ENCODE measurements at places on chromosomes 1 and 21.

DNA sequence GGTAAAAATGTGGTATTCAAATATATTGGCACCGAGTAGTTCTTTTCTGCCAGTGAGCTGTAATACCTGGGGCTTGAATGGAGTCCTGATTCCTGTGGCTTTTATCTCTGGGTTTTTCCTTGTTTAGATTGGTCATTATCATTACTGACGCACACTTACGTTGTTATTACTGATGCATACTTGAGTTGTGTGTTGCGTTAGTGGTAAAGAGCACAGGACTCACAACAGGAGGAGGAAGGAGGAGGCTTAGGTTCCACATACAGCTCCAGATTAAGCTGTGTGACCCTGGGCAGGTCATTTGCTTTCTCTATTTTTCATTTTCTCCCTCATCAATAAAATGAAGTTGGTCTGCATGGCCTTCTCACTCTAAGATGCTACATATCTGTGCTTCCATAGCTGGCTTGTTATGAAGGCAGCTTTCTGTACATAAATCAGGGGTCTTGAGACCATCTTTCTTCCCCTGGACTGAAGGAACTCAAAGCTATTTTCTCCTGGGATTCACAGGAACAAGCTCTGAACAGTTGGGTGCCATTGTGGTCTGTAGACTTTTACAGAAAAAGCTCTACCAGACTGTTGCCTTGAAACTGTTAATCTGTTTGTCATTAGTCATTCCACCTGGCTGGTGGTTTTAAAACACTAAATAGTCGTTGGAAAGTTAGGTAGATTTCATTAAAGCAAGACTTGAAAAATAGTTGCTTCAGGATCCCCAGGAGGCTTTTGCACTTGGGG lies 5.6 kb downstream of the ARID1A start:
- no peak for DNase-seq

DNA sequence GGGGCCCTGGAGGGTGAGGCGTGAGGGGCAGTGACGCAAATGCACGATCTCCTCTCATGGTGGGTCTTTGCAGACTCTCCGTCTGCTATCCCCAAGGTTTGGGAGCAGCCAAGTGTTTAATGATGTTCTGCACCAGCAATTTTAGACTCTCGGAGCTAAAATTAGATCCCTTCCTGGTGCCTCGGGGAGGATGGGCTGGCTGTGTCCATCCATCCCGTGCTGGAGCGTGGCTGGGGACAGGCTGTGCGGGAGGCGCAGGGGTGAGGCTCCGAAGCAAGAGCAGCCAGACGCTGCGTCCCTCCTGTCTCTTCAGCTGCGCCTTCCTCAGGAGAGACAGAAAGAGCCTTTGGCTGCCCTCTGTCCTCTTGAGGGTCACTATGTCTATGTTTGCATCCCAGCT lies 387.6 kb downstream of the CAMTA1 start:
- no peak for DNase-seq

GRCh38 chr1:157368363-157368762 lies 184.0 kb downstream of the FCRL5 start:
- no peak for DNase-seq

DNA sequence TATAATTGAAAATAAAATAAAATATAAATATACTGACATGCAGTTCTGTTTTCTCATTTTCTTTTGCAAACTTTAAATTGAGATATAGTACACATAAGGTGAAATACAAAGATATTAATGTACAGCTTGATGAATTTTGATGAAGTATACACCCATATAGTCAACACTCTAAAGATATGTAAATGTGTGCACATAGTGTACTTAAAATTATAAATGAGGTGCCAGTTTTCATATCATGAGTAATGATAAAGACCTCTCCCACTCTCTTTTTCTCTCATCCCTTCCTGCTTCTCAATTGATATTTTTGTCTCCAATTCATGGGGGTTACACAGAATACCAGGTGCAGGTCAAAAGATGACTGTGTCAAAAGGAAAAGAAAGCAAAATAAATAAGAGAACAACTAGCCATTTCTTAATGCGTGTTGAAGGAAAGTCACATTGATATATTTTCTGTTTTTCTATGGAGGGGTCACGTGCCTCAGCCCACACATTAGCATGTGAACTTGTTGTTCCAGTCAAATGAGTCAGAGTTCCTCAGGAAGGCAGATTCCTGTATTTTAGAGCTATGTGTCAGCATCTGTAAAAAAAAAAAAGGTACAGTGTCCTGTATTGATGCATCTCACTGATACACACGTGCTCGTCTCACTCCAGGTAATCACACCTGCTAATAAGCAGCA lies 64.3 kb upstream of the HOOK1 start:
- DNase-seq, result no peak

DNA sequence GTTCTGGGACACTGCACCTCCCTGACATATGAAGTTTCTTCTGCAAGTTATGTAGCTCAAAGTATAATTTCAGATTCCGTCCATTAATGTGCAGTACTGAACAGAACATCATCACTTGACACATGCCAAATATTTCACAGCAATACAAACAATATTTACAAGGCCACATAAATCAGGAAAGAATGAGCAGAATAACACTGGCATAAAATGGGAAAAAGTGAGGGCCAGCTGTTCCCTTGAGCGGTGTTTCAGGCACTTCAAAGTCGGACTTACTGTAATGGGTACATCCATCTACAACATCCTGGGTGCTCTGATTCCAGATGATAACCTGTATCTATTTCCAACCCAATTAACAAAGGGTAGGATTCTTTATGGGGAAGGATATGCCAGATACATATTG lies 217.4 kb downstream of the APP start:
- DNase-seq, result no peak

DNA sequence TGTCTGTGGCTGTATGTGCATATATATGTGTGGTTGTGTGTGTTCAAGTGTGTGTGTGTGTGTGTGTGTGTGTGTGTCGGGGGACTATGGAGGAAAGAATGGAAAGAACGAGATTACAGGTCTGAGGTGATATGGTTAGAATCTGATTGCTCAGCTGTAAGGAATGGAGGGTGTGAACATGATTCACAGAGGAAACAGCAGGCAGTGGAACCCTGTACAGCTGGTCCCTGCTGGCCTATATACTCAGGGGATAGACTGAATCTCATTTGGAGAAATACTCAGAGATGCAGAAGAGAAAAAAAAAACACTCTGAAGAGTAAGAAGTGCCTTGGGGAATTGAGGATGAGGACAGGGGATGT lies 180.1 kb upstream of the ESRRG start:
- DNase-seq, result no peak

- no peak for DNase-seq
Measured at GRCh38 chr1:225349826-225350225, 78.0 kb downstream of the LBR start.

- no peak for DNase-seq
Measured at GRCh38 chr1:154798645-154799044, 71.4 kb downstream of the KCNN3 start.

GRCh38 chr1:214006845-214007244 lies 19.1 kb downstream of the PROX1 start:
- DNase-seq, result no peak

DNA sequence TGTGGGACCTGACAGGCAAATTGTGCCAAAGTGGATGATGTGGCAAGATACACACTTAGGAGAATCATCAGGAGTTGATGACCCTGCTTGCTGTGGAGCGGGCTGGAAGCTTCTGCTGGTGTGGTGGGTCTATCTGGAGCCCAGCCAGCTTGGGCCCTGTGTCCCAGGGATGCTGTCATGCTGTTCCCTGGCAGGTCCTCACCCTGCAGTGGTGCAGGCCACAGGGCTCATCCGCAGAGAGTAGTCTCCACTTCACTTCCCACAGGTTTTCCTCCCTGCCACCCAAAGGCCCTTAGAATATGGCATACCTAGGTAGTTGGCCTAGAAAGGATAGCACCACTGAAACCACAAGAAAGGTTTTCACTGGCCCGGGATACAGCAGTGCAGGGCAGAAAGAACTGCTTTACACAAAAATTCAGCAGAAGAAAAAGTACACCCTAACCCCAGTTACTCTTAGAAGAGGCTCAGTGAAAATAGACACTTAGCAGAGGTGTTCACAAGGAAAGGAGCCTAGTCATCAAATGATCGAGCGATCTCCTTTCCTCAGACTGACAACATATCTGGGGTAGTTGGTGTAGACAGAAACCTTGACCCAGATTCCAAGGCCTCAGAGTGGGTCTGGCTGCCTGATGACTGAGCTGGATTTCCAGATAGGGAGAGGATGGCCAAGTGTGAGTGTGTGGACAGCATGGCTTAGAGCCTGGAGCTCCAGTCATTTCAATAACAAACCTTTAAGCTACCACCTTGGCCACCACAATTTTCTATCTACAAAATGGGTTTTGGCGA lies 1.3 kb upstream of the C1orf226 start:
- DNase-seq, result no peak

DNA sequence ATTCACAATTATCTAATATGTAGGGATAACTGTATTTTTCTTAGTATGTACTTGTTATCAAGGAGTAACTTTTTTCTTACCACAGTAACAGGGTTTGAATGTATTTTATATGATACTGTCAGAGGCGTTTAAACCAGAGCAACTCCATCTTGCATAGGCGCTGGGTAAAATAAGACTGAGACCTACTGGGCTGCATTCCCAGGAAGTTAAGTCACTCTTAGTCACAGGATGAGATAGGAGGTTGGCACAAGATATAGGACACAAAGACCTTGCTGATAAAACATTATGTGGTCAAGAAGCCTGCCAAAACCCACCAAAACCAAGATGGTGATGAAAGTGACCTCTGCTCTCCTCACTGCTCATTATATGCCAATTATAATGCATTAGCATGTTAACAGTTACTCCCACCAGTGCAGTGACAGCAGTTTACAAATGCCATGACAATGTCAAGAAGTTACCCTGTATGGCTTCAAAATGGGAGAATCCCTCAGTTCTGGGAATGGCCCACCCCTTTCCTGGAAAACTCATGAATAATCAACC lies 64.8 kb downstream of the RPE65 start:
- DNase-seq, result no peak

GRCh38 chr1:67713057-67713846 lies 28.3 kb downstream of the GADD45A start:
- peak; percentile 75 for DNase-seq

DNA sequence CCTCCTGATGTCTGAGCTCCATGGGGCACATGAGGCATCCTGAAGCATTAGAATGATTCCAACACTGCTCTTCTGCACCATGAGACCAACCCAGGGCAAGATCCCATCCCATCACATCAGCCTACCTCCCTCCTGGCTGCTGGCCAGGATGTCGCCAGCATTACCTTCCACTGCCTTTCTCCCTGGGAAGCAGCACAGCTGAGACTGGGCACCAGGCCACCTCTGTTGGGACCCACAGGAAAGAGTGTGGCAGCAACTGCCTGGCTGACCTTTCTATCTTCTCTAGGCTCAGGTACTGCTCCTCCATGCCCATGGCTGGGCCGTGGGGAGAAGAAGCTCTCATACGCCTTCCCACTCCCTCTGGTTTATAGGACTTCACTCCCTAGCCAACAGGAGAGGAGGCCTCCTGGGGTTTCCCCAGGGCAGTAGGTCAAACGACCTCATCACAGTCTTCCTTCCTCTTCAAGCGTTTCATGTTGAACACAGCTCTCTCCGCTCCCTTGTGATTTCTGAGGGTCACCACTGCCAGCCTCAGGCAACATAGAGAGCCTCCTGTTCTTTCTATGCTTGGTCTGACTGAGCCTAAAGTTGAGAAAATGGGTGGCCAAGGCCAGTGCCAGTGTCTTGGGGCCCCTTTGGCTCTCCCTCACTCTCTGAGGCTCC lies 11.1 kb upstream of the RASSF5 start:
- DNase-seq, result no peak

- DNase-seq, result no peak
Measured at GRCh38 chr1:35857830-35858229, 25.2 kb upstream of the AGO1 start.

GRCh38 chr1:41014871-41015270 lies 6.7 kb downstream of the SLFNL1 start:
- DNase-seq, result no peak

GRCh38 chr1:116224561-116224960 lies 113.4 kb downstream of the MAB21L3 start:
- DNase-seq, result peak; percentile 63

DNA sequence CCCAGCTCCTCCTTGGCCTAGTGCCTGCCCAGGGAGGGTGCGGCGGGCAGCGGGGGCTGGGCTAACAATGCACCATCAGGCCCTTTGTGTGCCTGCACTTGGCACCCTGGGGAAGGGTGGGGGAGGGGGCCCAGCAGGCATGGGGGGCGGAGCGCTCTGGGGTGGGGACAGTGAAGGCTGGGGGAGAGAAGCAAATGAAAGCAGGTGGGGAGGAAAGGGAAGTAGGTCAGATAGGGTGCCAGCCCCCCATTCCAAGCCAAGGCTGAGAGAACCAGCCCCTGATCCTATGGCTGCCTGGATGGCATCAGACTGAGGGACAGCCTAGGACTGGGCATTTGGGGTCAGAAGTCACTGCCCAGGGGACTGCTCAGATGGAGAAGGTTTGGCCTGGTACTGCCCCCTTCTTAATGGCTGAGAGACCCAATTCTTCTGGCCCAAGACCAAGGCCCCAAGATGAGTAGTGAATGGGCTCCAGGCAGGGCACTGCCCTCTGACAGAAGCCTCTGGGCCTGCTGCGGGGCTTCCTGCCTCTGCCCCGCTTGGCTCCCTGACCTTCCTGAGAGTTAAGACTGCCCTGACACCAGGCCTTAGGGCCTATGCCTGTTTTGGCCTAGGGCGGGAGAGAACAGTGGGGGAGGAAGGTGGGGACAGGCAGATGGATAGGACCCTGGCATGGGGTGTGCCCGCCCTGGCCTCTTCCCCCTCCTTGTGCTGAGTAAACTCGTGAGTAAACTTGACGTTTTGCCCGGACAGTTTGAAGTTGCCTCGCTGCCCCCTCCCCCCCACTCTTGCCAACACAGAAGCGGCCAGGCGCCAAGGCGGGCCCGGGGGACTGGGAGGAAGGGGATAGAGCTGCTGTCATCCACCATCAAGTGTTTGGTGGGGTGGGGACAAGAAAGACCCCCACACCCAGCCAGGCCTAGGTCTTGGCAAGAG lies 2.7 kb downstream of the ZBTB7B start:
- no peak for DNase-seq

GRCh38 chr1:155307247-155307740 lies 1.4 kb upstream of the FDPS start:
- DNase-seq, result no peak

- no peak for DNase-seq
Measured at GRCh38 chr21:44878053-44878982, 4.8 kb upstream of the PTTG1IP start.

GRCh38 chr21:45323487-45324311 lies 36.0 kb upstream of the POFUT2 start:
- peak; percentile 22 for DNase-seq

- no peak for DNase-seq
Measured at GRCh38 chr1:157198619-157199420, 60.6 kb upstream of the ETV3 start.

GRCh38 chr1:211741788-211742187 lies 66.4 kb upstream of the NEK2 start:
- no peak for DNase-seq

DNA sequence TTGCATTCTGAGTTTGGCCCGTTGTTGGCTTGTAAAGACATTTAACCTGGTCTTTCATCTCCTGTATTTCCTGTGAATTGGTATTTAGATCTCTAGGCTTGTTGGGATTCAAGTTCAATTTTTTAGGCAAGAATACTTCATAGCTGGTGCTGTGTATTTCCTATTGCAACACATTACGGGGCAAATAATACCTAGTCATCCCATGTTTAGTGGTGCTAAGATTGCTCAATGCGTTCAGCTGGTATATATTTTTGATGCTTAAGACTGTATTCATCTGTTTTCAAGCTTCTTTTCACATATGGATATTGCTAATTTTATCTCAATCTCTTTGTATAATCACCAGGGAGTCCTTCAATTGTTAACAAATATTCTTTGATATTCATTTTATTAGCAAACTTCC lies 87.5 kb upstream of the ZBTB18 start:
- no peak for DNase-seq
